ENCODE measurements at places on chromosomes 4 and X. TPM values are rescaled to one million over a fixed set of nuclear protein-coding genes. Genes with fewer than 3 reads are reported as not detected.

- peak; percentile 41 for DNase-seq
Observed at GRCh38 chr4:169620880-169621248, 486 bp downstream of the CLCN3 start.

GRCh38 chr4:145883101-145883694 is 55.4 kb downstream of the ZNF827 start:
- DNase-seq, result no peak

- DNase-seq, result no peak
Observed at GRCh38 chrX:4876268-4876667, 1162.8 kb upstream of the PRKX start.

- peak; percentile 72 for DNase-seq
Observed at GRCh38 chrX:65581661-65582339, 47.2 kb upstream of the LAS1L start.

DNA sequence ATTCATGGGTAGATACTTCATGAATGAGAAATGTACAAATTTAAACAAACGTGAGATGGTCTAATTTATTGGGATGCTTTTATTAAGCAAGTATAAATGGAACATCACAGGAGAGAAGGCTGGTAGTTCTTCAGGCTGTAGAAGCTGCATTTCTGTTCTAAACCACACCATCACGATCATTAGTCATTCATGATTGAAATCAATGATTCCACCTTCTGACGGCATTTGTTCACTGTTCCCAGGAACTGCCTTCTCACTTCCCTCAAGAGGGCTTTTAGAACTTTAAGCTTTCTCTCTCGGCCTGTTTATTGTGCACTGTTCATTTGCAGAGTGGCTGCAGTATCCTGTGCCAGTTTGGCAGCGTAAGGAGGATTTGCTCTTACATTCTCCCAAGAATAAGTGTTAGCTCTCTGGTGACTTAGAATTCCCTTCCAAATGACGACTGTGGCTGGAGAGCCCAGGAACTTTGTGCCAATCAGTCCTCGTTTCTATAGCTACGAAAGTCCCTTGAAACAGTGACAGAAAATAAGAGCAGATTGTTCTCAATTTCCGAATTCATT is 54.7 kb downstream of the MFAP3L start:
- DNase-seq, result no peak

GRCh38 chrX:2642791-2643190 is 48.3 kb upstream of the CD99 start:
- no peak for DNase-seq

- no peak for DNase-seq
Observed at GRCh38 chr4:78720204-78720603, 55.9 kb upstream of the BMP2K start.

TMSB15C gene
- 1.3 TPM for total RNA-seq

JCHAIN gene
- not detected for total RNA-seq
